Epithelial cell of alveolus of lung (primary cell): ENCODE measurements at places on chromosomes 2 and 18. TPM values are rescaled to one million over a fixed set of nuclear protein-coding genes. Genes with fewer than 3 reads are reported as not detected.

The RGPD4 gene
- not detected in 2 replicates for total RNA-seq

The PARD3B gene
- 1.4 and 2.7 TPM in 2 replicates for total RNA-seq

The CLEC4F gene
- not detected in 2 replicates for total RNA-seq

The CPO gene
- not detected in 2 replicates for total RNA-seq
